Stimulated activated CD4-positive, alpha-beta T cell treated with anti-CD3 and anti-CD28 coated beads, Interleukin-12 subunit alpha, Interleukin-12 subunit beta, amount 100 ng/mL, for 48 hours (primary cell): ENCODE measurements at places on chromosomes 5 and 9.

DNA sequence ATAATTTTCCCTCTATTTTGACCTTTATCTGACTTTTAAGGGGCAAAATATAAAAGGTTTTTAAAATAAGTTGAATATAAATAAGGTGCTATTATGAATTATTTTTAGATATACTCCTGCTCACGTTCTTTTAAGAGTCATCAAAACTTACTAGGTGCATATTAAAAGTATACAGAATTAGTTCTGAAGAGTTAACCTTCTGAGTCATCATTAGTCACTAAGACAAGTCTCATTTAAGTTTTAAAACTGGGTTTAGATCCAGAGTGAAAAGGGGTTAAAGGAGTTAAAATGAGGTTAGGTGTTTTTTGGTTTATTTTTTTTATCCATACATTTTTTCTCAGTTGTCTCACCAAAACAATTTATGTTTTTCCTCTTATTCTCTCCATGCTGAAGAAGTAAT, 41.7 kb downstream of the SMIM15 start:
- DNase-seq = no peak

- no peak for DNase-seq
Observed at GRCh38 chr9:114913656-114914055, 16.7 kb downstream of the TNFSF8 start.

DNA sequence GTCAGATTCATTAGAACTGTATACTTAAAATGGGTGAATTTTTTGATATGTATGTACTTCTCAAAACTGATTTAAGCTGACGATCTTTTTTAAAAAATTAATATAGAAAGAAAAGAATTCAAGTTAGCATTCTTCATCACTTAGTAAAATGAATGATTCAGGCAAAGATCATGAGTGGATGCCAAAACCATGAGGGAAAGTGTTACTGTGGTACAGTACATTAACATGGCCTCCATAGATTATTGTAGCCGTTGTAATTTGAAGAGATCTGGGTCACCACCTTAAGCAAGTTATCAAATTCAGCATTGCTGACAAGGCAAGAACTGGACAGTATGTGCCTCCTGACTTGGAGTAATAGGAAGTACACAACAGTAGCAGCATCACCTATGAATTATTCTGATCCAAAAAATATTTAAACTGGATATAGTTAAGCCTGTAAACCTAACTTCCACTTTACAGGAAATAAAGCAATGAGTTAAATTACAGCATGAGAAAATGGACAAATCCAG, 29.7 kb downstream of the C9orf85 start:
- no peak for DNase-seq

- DNase-seq = no peak
Observed at GRCh38 chr5:129905473-129906176, 1.4 kb downstream of the CHSY3 start.

GRCh38 chr9:91483835-91484234, 60.2 kb upstream of the NFIL3 start:
- DNase-seq = no peak

DNA sequence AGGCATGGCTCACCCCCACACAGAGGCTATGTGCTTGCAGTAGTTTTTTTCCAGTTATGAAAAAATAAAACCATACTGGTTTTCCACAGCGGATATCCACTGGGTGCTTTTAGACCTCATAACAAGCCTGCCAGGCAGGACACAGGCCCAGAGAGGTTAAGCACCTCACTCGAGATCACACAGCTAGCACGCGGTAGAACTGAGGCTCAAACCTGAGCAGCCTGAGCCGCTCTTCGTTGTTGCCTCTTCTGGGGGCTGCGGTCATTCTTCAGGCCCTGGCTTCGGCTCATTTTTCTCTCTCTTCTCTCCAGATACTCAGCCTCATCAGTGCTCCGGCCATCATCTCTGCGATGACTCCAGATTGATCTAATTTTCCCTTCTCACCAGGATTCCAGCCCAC, 196.0 kb downstream of the TTLL11 start:
- DNase-seq = no peak
